NCI-H774 (cell line): ENCODE measurements at places on chromosomes 3 and 15.

DNA sequence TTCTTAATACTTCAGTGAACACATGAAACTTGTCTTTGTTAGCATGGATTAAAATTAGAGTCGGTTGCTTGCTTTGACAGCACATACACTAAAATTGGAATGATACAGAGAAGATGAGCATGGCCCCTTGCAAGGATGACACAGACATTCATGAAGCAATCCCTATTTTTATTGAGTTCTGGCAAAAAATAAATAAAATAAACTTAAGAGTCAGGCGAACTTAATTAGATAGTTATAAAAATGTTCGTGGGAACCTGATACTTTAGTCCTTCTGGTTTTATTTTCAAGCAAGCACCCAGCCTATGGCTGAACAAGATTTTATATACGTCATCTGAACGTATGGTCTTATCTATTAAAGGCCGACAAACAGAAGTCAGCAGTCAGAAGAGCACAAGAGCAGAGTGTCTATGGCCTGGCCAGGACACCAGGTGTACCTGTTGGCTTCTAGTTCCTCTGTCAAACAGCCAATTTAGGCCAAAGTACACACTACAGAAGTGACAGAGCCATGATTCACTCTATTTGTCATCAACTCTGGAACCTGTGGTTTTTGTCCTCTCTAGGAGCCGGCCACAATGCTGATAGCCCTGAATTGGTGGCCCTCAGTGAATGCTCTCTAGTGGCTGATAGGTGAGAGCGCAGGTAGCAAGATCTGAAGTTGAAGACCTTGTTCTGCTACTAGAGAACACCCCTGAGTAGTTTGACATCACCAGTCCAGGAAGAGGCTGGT, 64.3 kb downstream of the LEO1 start:
- peak; percentile 93 for DNase-seq

DNA sequence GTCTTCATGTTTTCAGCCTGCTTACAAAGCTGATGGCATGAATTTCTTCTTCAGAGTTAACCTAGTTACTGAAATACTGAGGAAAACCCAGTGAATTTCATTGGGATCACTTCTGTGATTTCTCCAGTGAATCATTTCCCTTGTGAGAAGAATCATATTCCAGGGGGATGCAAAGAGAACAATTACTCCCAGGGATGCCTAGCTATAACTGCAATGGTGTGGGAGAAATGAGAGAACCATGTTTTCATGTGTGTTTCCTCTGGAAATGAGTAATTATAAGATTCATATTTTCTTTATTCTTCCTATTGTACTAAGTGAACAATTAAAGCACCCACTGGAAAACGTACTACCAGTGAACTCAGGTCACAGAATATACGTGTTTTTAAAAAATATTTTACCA, 485.4 kb downstream of the GRM7 start:
- no peak for DNase-seq

GRCh38 chr15:98954411-98954810, 53.2 kb downstream of the PGPEP1L start:
- no peak for DNase-seq

DNA sequence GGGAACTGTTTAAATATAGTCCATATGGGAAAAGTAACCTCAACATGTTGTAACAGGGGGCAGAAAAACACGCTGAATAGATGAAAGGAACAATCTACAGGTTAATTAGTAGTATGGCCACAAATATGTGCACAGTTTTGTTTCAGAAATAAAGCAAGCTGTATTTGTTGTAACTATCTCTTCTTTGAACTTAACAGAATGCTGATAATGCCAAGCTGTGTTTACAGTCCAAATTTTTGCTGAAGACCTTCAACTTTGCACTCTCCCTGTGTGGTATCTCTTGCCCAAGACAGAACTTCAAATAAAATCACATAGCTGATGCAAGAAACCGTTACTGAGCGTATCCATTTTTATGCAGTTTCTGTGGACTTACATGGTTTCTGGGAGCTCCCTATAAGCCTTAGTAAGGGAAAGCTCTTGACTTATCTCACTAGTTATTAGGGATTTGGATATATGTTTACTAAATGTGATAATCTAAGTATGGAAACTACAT, 425.4 kb upstream of the TPRG1 start:
- no peak for DNase-seq

DNA sequence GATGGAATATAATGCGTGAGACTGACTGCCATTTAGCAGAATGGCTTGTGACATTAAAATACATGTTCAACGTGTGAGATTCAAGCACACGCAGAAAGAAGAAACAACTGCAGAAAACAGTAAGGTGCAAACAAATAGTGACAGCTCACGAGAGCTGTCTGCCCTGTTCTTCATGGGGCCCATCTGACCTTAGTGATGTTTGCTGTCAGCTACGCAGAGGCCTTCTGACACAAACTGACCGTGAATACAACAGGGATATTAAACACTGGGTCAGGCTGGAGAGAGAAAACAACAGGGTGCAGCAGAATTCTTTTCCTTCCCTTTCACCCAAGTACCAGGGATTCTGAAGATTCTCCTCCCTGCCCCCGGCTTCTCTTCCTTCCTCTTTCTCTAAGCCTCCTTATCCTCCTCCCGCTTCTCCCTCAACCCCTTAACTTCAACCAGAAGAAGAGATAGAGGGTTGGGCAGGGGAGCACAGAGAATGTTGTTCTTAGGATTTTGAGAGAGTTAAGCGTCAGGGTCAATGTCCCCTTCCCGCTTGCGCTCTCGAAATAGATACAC, 2.1 kb downstream of the TNFAIP8L3 start:
- no peak for DNase-seq

GRCh38 chr15:57288926-57289580, 87.3 kb upstream of the CGNL1 start:
- no peak for DNase-seq

DNA sequence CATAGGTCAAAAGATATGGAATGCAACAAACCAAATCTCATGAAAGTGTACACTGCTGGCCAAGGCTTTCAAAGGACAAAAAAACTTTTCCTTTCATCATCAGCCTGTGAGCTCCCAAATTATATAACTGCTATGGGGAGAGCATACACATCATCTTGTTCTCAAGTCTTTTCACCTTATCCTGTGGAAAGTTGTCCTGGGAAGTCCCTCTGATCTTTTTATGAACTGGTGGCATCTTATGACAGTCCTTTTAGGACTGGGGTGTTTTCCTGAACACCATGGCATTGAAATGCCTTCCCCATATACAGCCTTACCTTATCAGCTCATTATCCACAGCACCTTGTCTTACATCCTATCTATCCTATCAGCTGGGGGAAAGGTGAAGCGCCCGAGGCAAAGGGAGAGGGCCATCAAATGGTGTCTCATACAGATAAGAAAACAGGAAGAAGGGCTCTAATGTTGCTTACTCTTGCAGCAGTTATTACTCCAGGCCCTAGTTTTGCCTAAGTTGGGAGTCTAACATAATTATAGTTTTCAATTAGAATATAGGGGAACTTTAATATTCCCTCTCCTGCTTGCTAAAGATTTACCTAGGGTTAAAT, 61.5 kb upstream of the GOLIM4 start:
- DNase-seq: no peak

GRCh38 chr3:1374471-1374870, 281.6 kb downstream of the CNTN6 start:
- DNase-seq: no peak

GRCh38 chr3:101131767-101132166, 138.5 kb upstream of the ABI3BP start:
- DNase-seq: no peak

DNA sequence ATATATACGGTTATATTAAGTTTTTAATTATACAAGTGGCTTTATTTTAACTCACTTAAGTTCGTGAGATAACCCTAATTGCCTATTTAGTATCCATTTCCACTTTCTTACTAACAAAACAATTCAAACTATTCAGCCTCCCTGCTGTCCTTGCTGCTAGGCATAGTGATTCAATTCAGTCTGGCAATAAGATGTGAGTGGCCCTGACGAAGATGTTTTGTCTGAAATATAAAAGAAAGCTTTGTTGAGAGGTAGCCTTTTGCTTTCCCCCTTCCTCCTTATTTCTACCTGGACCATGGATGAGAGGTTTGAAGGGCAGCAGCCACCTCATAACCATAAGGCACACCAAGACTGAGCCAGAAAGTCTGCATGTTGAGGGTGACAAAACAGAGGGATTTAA, 89.3 kb upstream of the TRIM42 start:
- DNase-seq: no peak
